ENCODE measurements at places on chromosomes 6 and 20.

DNA sequence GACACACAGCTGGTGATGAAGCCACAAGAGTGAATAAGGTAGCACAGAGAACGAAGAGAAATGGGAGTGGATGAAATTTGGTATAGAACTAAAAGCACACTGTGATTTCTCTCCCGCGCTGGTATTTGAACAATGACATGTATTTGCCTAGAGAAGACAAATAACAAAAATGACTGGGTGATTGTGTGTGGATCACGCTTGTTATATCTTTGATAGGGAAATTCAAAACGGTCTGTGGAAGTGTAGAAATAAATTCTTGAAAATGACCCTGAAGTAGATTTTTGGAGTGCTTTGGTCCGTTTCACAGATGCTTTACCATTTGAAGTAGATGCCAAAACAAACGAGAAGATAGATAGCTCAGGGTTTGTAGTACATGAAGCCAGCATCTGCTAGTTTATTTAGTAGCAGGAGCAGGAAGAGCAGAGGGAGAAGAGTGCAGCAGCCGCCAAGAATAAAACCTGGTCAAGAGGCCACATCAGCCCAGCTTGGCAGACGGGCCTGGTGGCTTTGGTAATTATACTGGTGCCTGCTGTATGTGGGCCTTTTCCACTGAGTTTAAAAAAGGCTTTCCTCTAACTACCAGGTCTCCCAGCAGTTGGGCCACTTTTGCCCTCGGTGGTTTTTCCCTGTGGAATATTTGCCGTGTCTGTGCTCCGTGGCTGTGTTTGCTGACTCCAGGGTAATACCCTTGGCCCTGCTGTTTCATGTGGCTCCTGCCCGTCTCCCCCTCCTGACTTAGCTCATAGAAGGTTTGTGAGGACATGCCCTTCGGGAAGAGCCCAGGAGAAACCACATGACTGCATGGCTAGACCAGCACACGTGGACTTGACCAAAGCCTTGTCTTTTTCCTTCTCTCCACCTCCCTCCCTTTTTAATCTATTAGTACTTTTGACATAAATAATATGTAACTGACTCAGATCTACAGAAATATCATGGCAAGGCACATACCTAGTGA, 294.0 kb downstream of the SOX4 start:
- no peak for DNase-seq

- DNase-seq: no peak
Measured at GRCh38 chr6:2834262-2834661, 7.4 kb downstream of the SERPINB1 start.

GRCh38 chr6:88472851-88473525, 306.8 kb upstream of the CNR1 start:
- DNase-seq: no peak

GRCh38 chr6:44088827-44089590, 38.2 kb downstream of the MRPL14 start:
- no peak for DNase-seq

DNA sequence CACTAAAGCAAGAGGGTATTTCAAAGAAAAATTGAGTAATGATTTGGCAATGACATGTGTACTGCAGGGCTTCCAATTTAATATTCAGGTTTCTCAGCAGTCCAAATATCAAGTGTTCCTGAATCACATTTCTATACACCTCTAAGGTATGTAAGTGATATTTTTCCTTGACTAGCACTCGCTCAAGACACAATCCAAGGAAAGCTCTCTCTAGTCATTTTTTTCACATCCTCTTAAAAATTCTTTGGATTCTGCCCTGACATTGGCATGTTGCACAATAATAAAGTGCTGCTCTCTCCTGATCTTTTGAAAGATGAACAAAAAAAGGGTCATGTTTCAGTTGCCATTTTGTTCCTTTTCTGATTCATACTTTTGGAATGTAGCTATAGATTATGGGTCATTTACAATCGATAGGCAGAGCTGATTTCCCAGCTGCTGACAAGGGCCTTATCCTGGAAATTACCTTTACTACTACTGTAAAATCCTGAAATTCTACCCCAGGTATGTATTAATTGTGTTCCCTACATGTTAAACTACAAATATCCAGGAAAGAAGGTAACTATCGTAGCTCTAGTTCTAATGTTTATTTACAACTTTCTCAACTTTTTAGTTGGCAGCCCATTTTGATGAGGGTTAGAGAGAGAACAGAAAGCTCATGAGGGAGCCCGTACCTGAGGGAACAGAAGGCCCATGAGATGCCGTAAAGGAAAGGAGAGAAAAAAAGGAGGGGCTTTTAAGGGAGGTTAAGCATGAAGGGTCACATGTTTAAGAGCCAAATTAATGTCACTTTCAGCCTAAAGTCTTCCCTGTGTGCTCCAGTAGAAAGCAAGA, 22.2 kb upstream of the ADGRG6 start:
- no peak for DNase-seq

Measured in stimulated activated CD4-positive, alpha-beta T cell treated with anti-CD3 and anti-CD28 coated beads, Interleukin-2, amount 100 ng/mL, for 24 hours (primary cell).